ENCODE measurements at places on chromosomes 6 and 20.

- DNase-seq: no peak
Observed at GRCh38 chr6:88246654-88247053, 80.5 kb upstream of the CNR1 start.

- no peak for DNase-seq
Observed at GRCh38 chr6:169201985-169202384, 51.7 kb downstream of the THBS2 start.

DNA sequence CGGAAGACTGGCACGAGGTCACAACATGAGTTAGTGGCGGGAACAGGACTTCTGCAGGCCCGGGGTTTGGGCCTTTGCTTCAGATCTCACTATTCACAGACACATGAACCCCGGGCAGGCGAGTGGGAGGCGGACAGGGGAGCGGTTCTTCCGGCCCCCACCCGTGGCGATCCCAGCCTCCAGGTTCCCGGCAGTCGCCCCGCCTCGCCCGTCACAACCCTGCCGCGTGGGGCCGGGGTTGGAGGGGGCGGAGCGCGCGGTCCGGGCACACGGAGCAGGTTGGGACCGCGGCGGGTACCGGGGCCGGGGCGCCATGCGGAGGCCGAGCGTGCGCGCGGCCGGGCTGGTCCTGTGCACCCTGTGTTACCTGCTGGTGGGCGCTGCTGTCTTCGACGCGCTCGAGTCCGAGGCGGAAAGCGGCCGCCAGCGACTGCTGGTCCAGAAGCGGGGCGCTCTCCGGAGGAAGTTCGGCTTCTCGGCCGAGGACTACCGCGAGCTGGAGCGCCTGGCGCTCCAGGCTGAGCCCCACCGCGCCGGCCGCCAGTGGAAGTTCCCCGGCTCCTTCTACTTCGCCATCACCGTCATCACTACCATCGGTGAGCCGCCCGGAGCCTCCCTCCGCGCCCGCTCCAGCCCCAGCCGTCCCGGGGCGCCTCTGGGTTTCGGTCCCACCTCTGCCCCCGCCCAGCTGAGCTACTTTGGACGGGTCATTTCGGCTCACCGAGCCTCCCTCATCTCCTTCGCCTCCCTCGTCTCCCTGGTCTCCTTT is at the start of gene KCNK15:
Gene KCNK15, plus strand, starts transcription at position 268 of the 769 bp plus-strand sequence. Its CDS starts 46 bp downstream, at position 314.
- DNase-seq: no peak

GRCh38 chr20:63735859-63736718 is at the start of gene LIME1:
Gene LIME1, plus strand, starts transcription at chr20:63736664. Its CDS starts 886 bp downstream, at chr20:63737550.
- no peak for DNase-seq

DNA sequence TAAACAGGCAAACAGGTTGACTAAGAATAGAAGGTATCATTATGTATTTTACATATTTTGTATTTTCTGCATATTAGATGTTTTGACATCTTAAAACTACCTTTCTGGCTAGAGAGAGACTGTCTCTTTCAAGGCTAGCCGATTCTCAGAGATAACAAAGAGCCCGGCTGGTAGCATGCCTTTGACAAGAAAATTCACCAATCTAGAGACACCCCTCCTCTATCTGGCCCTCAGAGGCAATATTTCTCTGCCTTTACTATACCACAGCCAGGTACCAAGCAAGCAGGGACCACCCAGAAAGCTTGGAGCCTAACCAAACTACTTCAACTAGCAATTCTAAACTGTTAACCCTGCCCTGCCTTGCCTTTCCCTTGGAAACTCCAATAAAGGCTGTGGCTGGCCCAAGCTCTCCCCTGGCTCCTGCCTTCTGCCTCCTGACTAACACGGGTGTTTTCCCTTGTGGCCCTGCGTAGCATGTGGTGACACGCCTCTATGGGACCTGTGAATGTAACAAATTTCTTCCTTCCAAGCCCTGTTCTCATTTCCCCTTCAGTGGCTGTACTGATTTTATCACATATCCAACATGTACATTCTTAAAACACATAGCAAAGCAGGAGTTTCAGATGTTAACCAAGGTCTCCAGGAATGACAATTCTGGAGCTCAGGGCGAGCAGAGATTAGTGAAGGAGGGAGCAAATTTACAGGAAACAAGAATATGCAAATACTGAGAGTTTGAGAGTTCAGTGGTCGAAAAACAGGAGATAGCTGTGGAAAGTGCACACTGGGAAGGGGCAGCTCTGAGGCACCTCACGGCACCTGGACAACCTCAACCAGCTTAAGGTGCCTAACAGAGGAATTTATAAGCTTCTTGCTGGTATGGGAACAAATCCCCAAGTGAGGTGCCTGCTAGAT is 120.8 kb downstream of the BACH2 start:
- no peak for DNase-seq

- DNase-seq: no peak
Observed at GRCh38 chr6:69185276-69185675, 550.2 kb downstream of the ADGRB3 start.

GRCh38 chr6:129493354-129493902 is 216.5 kb downstream of the ARHGAP18 start:
- DNase-seq: no peak

DNA sequence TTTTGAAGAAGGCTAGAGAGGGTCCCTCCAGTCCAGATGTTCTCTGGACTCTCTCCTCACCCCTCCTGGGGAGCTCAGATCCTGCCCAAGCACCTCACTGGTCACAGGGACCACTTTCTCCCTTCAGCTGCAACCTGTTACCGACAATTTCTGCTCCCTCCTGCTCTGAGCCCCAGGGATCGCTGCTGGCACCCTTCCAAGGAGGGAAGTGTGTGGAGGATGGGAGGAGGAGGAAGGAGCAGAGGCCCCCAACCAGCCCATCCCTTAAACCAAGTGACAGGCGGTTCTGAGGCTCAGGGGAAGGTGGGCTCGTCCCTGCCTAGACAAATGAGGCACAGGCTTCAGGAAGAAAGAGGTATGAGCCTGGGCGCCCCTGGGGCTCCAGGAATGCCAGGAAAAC is 13.9 kb downstream of the PMEPA1 start:
- no peak for DNase-seq

- DNase-seq: no peak
Observed at GRCh38 chr20:48012401-48012974, 227.2 kb upstream of the SULF2 start.

GRCh38 chr6:141133836-141134235 is 998.9 kb upstream of the GJE1 start:
- DNase-seq: no peak

DNA sequence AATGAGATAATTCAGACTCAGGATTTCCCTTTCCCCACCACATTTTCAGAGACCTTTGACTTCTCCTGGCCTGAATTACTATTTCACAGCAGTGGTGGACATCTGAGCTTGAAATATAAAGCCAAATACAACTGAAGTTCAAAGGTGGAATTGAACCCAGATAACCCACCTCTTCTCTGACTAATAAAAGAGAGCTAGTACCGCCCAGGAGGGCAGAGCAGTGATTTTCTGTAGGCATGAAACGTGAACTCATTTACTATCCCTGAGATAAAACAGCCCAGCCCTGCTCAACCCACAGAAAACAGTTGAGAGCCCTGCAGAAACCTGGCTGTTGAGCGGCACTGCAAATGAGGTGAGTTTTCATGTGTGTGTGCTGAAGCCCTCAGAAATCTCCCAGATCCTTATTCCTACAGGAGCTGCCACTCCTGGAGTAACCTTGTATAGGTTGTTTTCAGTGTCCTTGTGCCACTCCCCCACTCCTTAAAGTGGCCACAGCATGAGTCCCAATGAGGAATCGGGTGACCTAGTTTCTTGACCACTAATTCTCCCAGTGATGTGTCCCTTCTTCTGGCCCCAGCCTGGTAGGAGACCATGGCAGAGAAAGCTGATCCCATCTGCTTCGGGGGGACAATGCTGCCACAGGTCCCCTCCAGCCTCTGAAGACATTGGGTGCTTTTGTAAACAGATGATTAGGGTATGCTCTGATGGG is 99.2 kb downstream of the NOL4L start:
- DNase-seq: no peak

GRCh38 chr20:63080811-63081210 is 74.0 kb upstream of the BHLHE23 start:
- no peak for DNase-seq

DNA sequence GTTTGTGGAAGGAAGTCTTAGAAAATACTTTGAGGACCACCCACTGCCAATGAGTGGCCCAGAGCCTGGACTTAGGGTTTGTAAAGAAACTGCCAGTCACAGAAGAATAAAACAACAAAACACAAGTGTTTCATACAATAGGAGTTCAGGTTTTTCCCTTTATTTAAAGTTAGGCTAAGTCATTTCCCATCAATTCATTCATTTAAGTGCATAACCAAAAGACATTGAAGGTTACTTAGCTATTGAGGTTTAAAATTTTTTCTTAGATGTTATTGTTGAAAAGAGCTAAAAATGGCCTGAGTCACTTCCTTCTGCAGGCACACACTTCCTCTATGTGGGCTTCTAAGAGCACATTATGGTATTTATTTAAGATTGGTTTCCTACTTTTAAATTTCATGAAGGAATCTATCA is 54.2 kb downstream of the ARMC2 start:
- DNase-seq: no peak

DNA sequence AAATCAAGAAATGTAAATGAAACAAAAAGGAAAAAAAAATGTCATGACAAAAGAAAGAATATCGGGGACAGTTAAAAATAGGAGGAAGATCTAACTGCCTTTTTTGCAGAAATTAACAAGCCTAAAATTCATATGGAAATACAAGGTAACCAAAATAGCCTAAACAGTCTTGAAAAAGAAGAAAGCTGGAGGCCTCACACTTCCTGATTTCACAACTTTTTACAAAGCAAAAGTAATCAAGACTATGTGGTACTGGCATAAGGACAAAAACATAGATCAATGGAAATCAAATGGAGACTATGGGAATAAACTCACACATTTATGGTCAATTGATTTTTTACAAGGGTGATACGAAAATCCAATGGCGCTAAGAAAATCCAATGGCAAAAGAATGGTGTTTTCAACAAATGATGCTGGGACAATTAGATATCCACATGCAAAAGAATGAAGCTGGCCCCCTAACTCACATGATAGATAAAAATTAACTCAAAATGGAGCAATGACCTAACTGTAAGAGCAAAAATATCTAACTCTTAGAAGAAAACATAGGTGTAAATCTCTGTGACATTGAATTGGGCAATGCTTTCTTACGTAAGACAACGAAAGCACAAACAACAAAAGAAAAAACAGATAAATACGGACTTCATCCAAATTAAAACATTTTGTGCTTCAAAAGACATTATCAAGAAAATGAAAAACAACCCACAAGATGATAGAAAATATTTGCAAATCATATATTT is 24.5 kb downstream of the MAP3K5 start:
- no peak for DNase-seq

GRCh38 chr6:122623279-122623678 is 13.1 kb downstream of the PKIB start:
- no peak for DNase-seq

DNA sequence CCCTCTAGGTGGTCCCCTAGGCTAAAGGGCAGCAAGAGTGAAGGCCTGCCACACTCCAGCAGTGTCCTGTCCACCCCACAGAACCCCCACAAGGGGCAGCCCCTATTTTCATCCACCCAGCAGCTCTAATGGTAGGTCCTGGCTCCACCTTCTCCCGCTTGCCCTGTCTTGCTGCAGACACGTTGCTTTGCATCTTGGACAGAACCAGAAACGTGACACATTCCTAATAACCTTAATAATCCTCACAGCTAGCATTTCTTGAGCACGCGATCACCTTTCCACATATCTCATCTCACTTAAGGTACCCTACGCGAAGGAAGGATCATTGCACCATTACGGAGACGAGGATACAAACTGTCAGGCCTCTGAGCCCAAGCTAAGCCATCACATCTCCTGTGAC is 11.7 kb upstream of the SLC22A23 start:
- no peak for DNase-seq

DNA sequence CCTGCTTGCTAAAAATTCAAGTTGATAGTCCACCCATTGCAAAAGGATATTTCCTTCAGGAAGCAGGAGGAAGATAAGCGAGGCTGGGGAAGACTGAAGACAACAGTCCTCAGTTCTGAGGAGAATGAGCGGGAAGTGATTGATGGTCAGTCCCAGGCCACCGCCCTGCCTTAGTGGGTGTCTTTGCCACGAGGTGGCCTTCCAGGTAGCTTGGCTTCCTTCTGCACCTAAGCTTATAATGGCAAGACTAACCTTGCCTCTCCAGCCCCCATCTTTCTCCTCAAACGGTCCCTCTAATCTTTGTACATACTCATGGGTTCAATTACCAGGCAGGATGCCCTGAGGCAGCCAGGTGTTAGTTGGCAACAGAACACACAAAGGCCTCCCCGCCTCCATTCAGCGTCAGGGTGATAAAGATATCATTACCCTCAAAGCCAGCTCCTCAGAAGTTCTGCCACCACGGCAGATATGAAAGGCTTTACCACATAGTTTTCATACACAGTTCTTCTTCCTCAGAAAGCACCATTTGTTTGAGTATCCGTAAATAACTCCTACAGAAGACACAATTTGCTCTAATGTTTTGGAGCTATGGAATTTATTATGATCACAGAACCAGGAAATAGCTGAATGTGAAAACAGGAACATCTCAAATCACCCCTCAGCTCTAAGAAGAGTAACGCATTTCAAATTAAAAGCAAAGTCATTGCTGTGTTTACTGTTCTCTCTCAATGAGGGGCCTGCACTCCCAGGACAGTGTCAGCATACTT is 249.4 kb downstream of the ATXN1 start:
- no peak for DNase-seq

DNA sequence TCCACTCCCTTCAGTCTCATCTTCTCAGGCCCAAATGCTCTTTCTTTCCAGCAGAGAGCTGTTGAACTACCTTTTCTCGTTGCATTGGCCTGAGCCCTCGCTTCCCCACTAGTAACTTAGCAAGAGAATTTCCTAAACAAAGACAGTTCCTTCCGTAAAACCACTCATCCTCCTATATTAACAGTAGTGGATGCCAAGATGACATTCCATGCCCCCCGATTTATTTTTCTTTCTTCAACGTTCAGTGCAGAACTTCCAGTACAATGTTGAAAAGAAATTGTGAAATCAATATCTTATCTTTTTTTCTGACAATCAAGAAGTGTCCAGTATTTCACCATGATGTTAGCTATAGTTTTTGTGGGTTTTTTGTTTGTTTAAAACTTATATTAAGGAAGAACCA is 45.8 kb downstream of the SOX4 start:
- DNase-seq: no peak

GRCh38 chr6:133854364-133855275 is 34.3 kb upstream of the TCF21 start:
- no peak for DNase-seq

DNA sequence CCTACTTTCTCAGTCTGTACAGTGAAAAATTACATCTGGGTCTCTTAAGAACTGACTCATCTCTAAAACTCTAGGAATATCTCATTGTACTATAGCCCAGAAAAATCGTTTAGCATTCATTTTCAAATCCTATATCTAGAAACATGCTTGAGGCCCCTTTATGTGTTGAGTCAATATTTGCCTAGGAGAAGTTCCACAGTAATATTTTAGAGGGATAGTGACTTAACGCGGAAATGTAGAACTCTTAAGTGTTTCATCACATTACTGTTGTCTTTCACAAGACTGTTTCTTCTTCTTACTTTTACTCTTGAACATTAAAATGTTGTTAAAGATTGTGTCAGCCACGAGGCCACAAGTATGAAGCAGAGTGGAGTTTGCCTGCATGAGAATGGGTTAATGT is 23.0 kb upstream of the MYLIP start:
- no peak for DNase-seq

GRCh38 chr20:59850018-59850641 is 83.3 kb downstream of the SYCP2 start:
- DNase-seq: no peak
